Activated CD8-positive, alpha-beta T cell treated with anti-CD3 and anti-CD28 coated beads, Interleukin-2, amount 10 ng/mL, durations not matched to agents 7 days and 5 days (primary cell): ENCODE measurements at places on chromosomes 1 and 21. TPM values are rescaled to one million over a fixed set of nuclear protein-coding genes. Genes with fewer than 3 reads are reported as not detected.
A peak's percentile ranks its signal among the peaks of the same experiment; 100 is the strongest.

The ERICH3 gene
- total RNA-seq, result not detected

- DNase-seq, result no peak
- H3K36me3 ChIP-seq, result no peaks in the 10 kb centered on the region
Measured at GRCh38 chr21:45335151-45335760, 47.6 kb upstream of the POFUT2 start.

The ZNF672 gene
- total RNA-seq, result 48.4 TPM

DNA sequence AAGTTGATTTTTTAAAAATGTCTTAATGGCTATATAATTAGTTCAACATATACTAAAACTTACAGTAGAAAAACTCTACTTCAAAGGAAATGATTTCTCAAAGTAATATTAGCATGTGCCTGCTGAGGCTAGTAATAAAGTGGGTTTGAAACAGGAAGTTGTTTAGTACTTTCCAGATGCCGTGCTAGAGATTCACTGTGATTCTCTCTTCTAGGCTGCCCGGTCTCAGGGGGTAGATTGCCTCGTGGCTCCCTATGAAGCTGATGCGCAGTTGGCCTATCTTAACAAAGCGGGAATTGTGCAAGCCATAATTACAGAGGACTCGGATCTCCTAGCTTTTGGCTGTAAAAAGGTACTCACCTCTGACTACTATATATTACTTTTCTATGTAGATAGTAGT lies 9.1 kb downstream of the EXO1 start:
- DNase-seq, result no peak
- no peak overlapping the region for H3K27ac ChIP-seq
- H3K4me1 ChIP-seq, result peaks cover 3% of the 10 kb centered on the region

The LRRC8C gene
- 32.9 TPM for total RNA-seq

- peak; percentile 99 for DNase-seq
- peak within 1 kb of the TSS; percentile 98 for H3K27ac ChIP-seq
- no peaks in the 10 kb centered on the region for H3K27me3 ChIP-seq
- H3K36me3 ChIP-seq, result peaks cover 45% of the 10 kb centered on the region
Measured at GRCh38 chr1:23979881-23980727, at the start of gene SRSF10. SRSF10 (minus strand) TSS chr1:23980327; CDS start chr1:23980255, 72 bp downstream.

The PDE4DIP gene
- total RNA-seq, result 22.3 TPM

- no peak overlapping the region for H3K4me3 ChIP-seq
- no peaks in the 10 kb centered on the region for H3K27me3 ChIP-seq
- H3K4me1 ChIP-seq, result peaks cover 2% of the 10 kb centered on the region
- H3K27ac ChIP-seq, result no peak overlapping the region
Measured at GRCh38 chr1:1442069-1442770, 6.7 kb downstream of the VWA1 start.

The GSTM1 gene
- 31.5 TPM for total RNA-seq

GRCh38 chr1:112862753-112863426 lies 93.1 kb downstream of the SLC16A1 start:
- H3K27me3 ChIP-seq, result peaks cover 3% of the 10 kb centered on the region
- peaks cover 14% of the 10 kb centered on the region for H3K4me1 ChIP-seq
- no peak overlapping the region for H3K4me3 ChIP-seq
- no peaks in the 10 kb centered on the region for H3K36me3 ChIP-seq
- H3K27ac ChIP-seq, result no peak overlapping the region

- no peak overlapping the region for H3K27ac ChIP-seq
- H3K27me3 ChIP-seq, result no peaks in the 10 kb centered on the region
- H3K36me3 ChIP-seq, result no peaks in the 10 kb centered on the region
- H3K4me1 ChIP-seq, result no peaks in the 10 kb centered on the region
- H3K4me3 ChIP-seq, result no peak overlapping the region
Measured at GRCh38 chr1:194917769-194918168, 1690.5 kb downstream of the KCNT2 start.

DNA sequence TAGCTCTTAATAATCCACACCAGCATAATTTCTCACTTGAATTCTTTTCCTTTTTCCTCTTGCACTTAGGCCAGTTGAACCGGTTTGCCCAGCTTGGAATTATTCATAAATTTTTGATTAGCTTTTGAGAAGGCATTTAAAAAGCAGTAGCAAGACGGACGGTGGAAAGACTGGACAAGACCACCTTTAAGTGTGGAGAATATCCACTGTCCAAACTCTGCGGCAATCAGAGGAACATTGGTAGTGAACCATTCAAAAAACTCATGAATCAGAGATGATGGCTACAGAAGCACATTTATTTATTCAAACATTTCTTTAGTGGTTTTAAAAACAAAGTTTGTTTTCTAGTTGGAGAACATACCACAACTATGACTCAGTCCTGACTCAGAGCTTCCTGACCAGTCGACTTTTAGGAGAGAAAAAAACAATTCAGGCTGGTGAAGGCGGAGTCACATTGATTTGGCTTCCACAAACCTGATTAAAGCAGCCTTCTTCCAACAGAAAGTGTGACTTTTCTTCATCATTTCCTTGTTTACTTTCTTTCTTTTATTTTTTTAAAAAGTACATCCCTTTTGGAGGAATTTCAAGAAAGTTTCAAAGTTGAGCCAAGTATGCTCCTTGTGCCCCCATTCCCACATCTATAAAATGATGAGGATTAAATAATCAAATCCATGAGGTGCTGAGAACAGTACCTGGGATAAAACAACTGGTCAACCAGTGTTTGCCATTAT lies 128.8 kb downstream of the ADSS2 start:
- H3K36me3 ChIP-seq, result peaks cover 16% of the 10 kb centered on the region
- H3K4me3 ChIP-seq, result peak overlapping the region; percentile 41
- peaks cover 2% of the 10 kb centered on the region for H3K27me3 ChIP-seq

GRCh38 chr21:8992731-8993174 lies 1528.6 kb upstream of the TPTE start:
- no peaks in the 10 kb centered on the region for H3K4me1 ChIP-seq
- no peak overlapping the region for H3K27ac ChIP-seq
- peaks cover 1% of the 10 kb centered on the region for H3K36me3 ChIP-seq
- no peak for DNase-seq
- no peak overlapping the region for H3K4me3 ChIP-seq
- no peaks in the 10 kb centered on the region for H3K27me3 ChIP-seq

DNA sequence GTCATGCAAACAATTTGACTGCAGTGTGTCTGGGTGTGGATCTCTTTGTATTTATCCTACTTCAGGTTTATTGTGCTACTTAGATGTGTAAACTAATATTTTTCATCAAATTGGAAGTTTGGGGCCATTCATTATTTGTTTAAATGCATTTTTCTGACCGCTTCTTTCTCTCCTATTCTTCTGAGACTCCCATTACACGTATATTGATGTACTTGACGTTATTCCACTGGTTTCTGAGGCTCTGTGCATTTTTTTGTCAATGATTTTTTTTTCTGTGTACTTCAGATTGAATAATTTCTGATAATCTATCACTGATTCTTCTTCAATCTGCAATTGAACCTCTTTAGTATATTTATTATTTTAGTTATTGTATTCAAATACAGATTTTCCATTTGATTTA lies 276.8 kb downstream of the RYR2 start:
- H3K27ac ChIP-seq, result no peak overlapping the region
- no peaks in the 10 kb centered on the region for H3K4me1 ChIP-seq
- no peaks in the 10 kb centered on the region for H3K27me3 ChIP-seq
- H3K4me3 ChIP-seq, result no peak overlapping the region
- no peaks in the 10 kb centered on the region for H3K36me3 ChIP-seq

The NBPF4 gene
- total RNA-seq, result not detected

- peaks cover 55% of the 10 kb centered on the region for H3K36me3 ChIP-seq
- no peak overlapping the region for H3K27ac ChIP-seq
- H3K4me1 ChIP-seq, result no peaks in the 10 kb centered on the region
- H3K27me3 ChIP-seq, result no peaks in the 10 kb centered on the region
- DNase-seq, result no peak
Measured at GRCh38 chr1:117877823-117878222, 51.6 kb downstream of the GDAP2 start.

The SLC50A1 gene
- 38.9 TPM for total RNA-seq

DNA sequence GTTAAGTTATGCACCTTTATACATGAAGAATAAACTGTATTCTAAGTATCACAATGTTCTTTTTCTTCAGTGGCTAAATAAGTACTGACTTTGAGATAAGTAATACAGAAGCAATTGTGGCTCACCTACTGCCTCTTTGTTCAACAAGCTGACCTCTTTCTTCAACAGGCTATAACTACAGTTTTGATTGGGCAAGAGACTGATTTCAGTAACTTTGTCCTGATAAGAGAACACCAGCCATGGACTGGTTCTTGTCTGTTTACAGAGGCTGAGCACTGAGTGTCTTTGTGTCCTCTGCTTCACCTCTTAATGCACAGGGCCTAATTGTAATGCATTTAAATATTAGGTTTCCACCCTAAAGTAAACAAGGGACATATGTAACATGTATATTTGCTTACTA lies 34.6 kb upstream of the PDE4B start:
- H3K4me3 ChIP-seq, result no peak overlapping the region
- no peak overlapping the region for H3K27ac ChIP-seq
- H3K4me1 ChIP-seq, result no peaks in the 10 kb centered on the region

The NPR1 gene
- total RNA-seq, result not detected

- peaks cover 37% of the 10 kb centered on the region for H3K4me1 ChIP-seq
- no peak for DNase-seq
- H3K27me3 ChIP-seq, result no peaks in the 10 kb centered on the region
- H3K36me3 ChIP-seq, result peaks cover 26% of the 10 kb centered on the region
Measured at GRCh38 chr1:23018661-23019093, 591 bp upstream of the KDM1A start.

The PTGER3 gene
- 3.4 TPM for total RNA-seq

- H3K27ac ChIP-seq, result peak overlapping the region; percentile 89
- no peaks in the 10 kb centered on the region for H3K27me3 ChIP-seq
- DNase-seq, result no peak
- peaks cover 3% of the 10 kb centered on the region for H3K36me3 ChIP-seq
- peaks cover 17% of the 10 kb centered on the region for H3K4me1 ChIP-seq
- peak overlapping the region; percentile 75 for H3K4me3 ChIP-seq
Measured at GRCh38 chr1:43349594-43350306, 9.0 kb upstream of the CDC20 start.

The ESRRG gene
- not detected for total RNA-seq

The LMX1A gene
- not detected for total RNA-seq

GRCh38 chr1:158200527-158200926 lies 19.8 kb downstream of the CD1D start:
- no peak overlapping the region for H3K27ac ChIP-seq
- no peaks in the 10 kb centered on the region for H3K4me1 ChIP-seq
- H3K4me3 ChIP-seq, result no peak overlapping the region
- no peaks in the 10 kb centered on the region for H3K36me3 ChIP-seq

- DNase-seq, result no peak
- no peak overlapping the region for H3K4me3 ChIP-seq
- no peaks in the 10 kb centered on the region for H3K36me3 ChIP-seq
- peaks cover 10% of the 10 kb centered on the region for H3K4me1 ChIP-seq
Measured at GRCh38 chr1:46822248-46822826, 23.5 kb downstream of the CYP4B1 start.

GRCh38 chr1:100928128-100928527 lies 32.2 kb downstream of the SLC30A7 start:
- peaks cover 50% of the 10 kb centered on the region for H3K36me3 ChIP-seq
- H3K4me3 ChIP-seq, result no peak overlapping the region
- peaks cover 48% of the 10 kb centered on the region for H3K4me1 ChIP-seq
- H3K27ac ChIP-seq, result no peak overlapping the region

GRCh38 chr1:63883494-63884235 lies 109.8 kb downstream of the ROR1 start:
- no peaks in the 10 kb centered on the region for H3K4me1 ChIP-seq
- no peaks in the 10 kb centered on the region for H3K36me3 ChIP-seq
- H3K27ac ChIP-seq, result no peak overlapping the region
- H3K27me3 ChIP-seq, result no peaks in the 10 kb centered on the region
- no peak overlapping the region for H3K4me3 ChIP-seq

GRCh38 chr1:93079685-93080141 lies 630 bp downstream of the MTF2 start:
- peak overlapping the region; percentile 98 for H3K27ac ChIP-seq
- H3K4me1 ChIP-seq, result peaks cover 41% of the 10 kb centered on the region
- peak overlapping the region; percentile 97 for H3K4me3 ChIP-seq

DNA sequence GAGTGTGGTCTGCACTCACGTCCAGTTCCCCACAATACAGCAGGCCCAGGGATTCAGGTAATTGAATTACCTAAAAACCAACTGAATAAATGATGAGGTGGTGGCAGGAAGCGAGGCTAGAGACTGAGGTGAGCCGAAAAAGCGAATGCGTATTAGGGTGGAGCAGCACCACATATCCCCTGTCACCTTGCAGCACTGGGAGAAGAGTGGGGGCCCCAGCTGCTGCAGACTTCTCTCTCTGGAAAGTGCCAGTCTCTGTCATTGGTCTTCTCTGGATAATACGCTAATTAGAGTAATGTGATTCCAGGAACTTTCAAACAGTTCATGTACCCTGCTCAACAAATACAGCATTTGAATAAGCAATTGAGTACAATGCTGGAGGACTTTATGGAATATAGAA lies 199.0 kb downstream of the RPS6KC1 start:
- H3K36me3 ChIP-seq, result no peaks in the 10 kb centered on the region
- no peak overlapping the region for H3K4me3 ChIP-seq
- DNase-seq, result no peak
- no peak overlapping the region for H3K27ac ChIP-seq
- no peaks in the 10 kb centered on the region for H3K4me1 ChIP-seq

DNA sequence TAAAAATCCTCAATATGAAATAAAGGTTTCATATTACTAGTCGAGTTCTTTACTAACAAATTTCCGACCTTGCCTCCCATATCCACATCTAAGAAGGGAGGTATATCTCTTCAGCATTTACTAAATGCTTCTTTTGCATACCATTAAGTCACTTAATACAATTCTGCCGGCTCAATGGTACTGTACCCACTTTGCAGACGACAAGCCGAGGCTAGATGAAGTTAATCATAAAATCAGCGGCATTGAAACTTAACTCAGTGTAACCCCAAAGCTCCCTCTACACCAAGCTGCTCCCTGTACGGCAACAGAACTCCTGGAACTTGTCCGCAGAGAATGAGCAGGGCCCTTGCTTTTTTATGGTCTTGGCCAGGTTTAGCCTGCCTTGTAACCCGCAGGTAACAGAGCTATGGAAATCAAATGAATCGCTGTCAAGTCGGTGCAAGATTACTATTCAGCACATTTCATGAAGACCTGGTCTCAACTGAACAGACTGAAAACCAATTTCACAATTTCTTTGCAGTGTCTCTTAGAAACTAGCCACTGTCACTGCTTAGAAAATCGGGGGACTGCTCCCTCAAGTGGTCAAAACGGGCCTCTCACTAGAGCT lies 738 bp downstream of the INTS7 start:
- H3K36me3 ChIP-seq, result peaks cover 60% of the 10 kb centered on the region
- H3K4me1 ChIP-seq, result peaks cover 56% of the 10 kb centered on the region
- no peaks in the 10 kb centered on the region for H3K27me3 ChIP-seq
